ENCODE measurements at places on chromosomes 7 and 10.

- DNase-seq = no peak
Measured at GRCh38 chr10:70007116-70007820, 45.4 kb upstream of the MACROH2A2 start.

DNA sequence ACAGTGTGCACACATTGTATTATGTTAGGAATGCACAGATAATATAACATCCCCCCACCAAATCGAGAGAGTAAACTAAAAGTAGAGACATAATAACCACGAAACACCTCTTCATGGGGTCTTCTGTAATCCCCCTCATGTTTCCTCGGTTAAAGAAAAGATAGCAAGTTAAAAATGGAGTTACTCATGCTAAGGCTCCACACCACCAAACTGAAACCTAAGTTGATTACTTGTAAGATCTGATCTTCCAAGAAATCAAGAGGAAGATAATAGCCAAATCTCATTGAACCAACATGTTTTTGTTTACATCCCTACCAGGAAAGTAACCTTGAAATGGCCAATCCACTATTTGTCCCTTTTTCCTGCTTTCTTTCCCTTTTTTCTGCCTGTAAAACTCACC lies 11.7 kb upstream of the ETV1 start:
- DNase-seq = no peak

- DNase-seq = peak; percentile 46
Measured at GRCh38 chr7:94154858-94155257, 150.7 kb upstream of the BET1 start.

- DNase-seq = no peak
Measured at GRCh38 chr7:44136731-44137130, 4.4 kb downstream of the MYL7 start.

- DNase-seq = no peak
Measured at GRCh38 chr7:12578930-12579640, 8.6 kb downstream of the SCIN start.

DNA sequence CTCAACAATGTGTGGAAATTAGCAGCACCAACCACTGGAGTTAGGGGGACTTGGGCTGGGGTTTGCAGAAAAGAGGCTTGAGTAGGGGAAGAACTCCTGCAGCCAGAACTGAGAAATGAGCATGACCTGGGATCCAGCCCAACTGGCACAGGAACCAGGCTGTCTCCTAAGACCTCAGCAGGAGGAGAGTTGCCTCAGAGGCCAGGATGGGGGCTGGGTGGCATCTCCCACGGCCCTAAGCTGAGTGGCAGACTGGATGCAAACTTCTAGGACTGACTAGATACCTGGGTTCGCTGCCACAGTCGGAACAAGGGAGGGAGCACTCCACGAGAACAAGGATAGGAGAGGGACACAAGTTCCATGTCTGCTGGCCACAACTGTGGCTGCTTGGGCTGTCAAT lies 62.6 kb downstream of the RNF32 start:
- DNase-seq = no peak

GRCh38 chr7:6482743-6483119 lies 35.0 kb upstream of the DAGLB start:
- no peak for DNase-seq

GRCh38 chr10:71293446-71294084 lies 25.5 kb upstream of the SLC29A3 start:
- no peak for DNase-seq

GRCh38 chr7:138207555-138207971 lies 131.3 kb downstream of the AKR1D1 start:
- DNase-seq = no peak

GRCh38 chr7:133458688-133459087 lies 205.8 kb downstream of the EXOC4 start:
- no peak for DNase-seq

DNA sequence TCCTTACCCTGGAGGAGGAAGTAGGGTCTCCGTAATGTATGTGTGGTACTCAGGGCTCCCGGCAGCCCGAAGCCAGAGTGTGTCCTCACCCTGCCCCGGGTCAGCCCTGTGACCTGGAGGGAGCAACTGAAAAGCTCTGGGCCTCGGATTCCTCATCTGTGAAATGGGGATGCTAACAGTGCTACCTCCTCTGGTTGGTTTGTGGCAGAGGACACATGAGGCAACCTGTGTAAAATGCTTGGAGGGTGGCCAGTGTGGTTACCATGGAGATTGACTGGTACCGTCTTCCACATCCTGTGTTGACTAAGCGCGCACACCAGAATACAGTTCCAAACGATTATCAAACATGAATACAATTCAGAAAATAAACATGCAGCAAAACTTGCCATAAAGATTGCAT lies 163.8 kb upstream of the KLF6 start:
- DNase-seq = no peak

- DNase-seq = peak; percentile 86
Measured at GRCh38 chr10:75230600-75231038, 5.1 kb downstream of the COMTD1 start.

DNA sequence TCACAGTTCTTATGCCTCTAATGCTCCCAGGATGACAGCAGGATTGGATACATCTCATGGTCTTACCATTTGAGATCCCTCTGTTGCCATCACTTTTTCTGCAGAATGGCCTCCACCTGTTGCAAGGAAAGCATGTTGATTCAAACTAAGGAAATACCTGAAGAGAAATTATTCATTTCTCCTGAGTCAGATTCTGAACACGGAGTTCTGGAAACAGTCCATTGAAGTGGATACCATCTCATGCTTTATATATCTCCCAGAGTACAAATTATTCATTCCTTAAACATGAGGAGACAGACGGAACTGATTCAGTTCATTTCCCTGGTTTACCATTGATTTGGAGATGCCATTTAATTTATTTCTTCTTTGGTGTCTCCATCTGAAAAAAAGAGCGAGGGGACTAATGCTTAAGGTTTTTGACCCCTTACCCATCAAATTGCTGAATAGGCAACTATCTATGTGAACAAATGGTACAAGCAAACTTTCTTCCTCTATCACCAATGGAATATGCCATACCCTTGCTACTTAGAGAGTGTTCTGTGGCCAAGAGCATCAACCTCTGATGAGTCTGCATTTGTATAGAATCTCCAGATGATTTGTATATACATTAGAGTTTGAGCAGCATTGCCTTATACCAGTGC lies 305.0 kb upstream of the LRGUK start:
- no peak for DNase-seq

- DNase-seq = no peak
Measured at GRCh38 chr7:13852281-13852968, 137.0 kb downstream of the ETV1 start.

- no peak for DNase-seq
Measured at GRCh38 chr10:97047788-97048187, 138.0 kb downstream of the SLIT1 start.

- peak; percentile 89 for DNase-seq
Measured at GRCh38 chr7:66114743-66115649, at the start of gene CRCP. Gene CRCP (plus strand): TSS chr7:66114847. CDS start chr7:66114963, 116 bp downstream.

GRCh38 chr10:16599662-16600061 lies 78.0 kb upstream of the C1QL3 start:
- no peak for DNase-seq

DNA sequence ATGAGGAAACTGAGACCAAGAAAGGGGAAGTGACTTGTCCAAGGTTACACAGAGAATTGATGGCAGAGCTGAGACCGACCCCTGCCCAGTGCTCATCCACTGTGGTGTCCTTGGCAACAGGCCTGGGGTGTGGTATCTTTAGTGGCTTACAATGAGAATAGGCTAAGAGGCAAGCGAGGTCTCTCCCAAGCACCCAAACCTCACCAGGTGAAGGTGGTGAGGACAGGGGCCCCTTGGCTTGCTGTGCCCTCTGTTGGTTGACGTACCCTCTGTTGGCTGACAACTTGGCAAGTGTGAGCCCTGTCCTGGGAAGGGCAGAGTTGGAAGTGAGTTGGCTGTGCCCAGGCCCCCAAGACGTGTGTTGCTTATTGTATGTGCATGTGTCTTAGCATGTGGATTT lies 166.9 kb downstream of the GRK5 start:
- DNase-seq = no peak

DNA sequence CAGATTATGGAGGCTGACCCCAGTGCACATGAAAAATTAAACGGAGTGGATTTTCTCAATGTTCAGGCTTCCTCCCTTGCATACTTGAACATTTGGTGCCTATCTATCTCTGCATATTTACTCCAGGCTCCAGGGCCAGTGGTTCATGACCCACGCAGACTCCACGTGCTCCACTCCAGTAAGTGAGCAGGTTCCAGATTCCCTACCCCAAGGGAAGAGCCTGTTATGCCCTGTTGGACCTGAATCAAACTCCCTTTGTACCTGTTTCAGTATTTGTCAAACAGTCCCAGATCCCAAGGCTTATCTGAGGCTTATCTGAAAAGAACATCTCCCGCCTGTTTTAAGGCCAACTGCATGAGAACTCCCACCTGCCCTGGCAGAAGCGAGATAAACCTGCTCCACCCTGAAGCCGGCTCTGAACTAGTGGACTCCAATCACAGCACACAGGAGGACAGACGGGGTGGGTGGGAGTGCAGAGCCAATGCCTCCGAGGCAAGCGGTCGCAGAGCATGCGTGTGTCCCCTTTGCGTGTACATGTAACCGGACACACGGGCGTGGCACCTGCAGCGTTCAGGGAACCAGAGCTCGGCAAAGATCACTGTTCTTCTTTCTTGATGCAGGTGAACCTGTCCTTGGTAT lies 2.3 kb upstream of the FUOM start:
- no peak for DNase-seq

DNA sequence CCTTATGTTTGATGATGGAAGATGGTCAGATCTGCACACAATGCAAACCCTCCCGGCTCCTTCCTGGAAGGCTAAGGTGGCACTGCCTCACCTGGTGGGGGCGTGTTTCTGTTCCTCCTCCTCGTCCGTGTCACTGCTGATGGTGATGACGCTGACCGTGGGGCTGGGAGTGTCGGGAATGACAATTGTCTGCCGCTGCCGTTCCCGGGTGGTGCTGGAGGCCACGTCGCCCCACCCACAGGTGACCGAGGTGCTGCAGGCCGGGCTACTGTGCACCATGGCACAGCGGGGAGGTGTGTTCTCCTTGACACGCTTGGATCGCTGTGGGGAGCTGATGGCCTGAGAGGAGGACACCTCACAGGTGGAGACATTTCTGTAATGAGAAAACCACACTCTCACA lies 73.1 kb downstream of the CLEC2L start:
- DNase-seq = no peak

DNA sequence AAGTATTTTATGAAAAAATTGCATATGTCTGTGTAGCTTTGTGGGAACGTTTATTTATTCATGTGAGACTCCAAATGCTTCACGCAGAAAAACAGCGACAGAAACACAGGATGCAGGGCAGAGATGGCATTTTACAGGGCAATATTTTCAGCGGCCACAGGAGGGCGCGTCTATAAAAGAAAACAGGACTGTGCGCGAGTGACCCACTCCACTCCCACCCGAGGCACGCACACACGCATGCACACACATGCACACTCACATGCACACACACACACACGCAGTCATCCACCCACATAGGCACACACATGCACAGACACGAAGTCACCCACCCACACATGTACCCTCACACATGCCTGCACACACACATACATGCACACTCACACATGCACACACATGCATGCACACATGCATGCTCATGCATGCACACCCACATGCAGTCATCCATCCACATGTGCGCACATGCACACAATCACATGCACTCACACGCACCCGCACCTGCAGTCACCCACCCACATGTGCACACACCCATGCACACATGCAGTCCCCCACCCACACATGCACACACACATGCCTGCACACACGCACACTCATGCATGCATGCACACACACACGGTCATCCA lies 96.3 kb downstream of the DNAJB6 start:
- DNase-seq = no peak

DNA sequence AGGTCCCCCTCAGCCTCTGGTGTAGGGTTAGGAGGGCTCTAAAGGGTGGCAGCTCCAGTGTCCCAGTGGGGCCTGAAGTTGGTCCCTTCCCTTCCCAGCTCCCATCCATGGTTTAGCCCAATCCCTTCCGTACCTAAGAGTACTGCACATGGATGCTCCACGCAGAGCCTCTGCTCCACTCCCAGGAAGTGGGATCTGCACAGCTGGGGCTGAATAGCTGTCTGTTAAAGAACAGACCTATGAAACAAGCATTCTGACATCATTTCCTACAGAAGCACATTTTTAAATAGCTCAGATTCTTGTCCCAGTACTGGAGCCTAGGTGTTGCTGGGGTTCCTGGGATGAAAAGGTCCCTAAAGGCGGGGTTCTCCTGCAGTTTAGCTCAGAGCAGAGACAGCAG lies 135.9 kb downstream of the ZMYND11 start:
- DNase-seq = no peak

GRCh38 chr7:45919993-45920459 lies 1.0 kb downstream of the IGFBP3 start:
- DNase-seq = no peak

- no peak for DNase-seq
Measured at GRCh38 chr7:37552030-37552429, 103.4 kb upstream of the ELMO1 start.

- DNase-seq = peak; percentile 61
Measured at GRCh38 chr10:110610308-110610774, 33.8 kb upstream of the RBM20 start.

GRCh38 chr10:3226960-3227744 lies 54.6 kb upstream of the PITRM1 start:
- DNase-seq = peak; percentile 66

- DNase-seq = no peak
Measured at GRCh38 chr10:13617116-13617515, 30.4 kb downstream of the PRPF18 start.

GRCh38 chr10:49163741-49164140 lies 24.4 kb downstream of the TMEM273 start:
- no peak for DNase-seq

GRCh38 chr7:87506246-87507180 lies 31.0 kb upstream of the ABCB4 start:
- DNase-seq = peak; percentile 27

DNA sequence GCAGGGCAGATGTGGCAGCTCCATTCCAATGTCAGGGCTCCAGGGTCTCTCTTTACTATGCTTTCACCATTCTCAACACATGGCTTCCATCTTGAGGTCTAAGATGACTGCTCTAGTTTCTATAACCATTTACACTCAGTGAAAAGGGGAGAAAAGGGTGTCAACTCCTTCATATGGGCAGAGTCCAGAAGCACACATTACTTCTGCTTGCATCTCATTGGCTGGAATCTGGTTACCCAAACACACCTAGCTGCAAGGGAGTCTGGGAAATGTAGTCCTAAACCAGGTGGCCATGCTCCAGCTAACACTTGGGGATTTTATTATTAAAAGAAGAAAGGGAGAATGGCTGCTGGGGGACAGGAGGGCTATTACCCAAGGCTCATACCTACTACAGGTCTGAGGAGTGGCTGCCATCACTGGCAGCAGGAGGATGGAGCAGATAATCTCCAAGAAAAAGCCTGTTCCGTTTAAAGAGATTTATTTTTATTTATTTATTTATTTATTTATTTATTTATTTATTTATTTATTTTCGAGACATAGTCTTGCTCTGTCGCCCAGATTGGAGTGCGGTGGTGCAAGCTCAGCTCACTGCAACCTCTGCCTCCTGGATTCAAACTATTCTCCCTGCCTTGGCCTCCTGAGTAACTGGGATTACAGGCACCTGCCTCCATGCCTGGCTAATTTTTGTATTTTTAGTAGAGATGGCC lies 29.1 kb upstream of the LBX1 start:
- DNase-seq = no peak
